ENCODE measurements at places on chromosomes 13 and 19.

- no peak for DNase-seq
Observed at GRCh38 chr13:54248306-54248705, 1219.7 kb downstream of the OLFM4 start.

DNA sequence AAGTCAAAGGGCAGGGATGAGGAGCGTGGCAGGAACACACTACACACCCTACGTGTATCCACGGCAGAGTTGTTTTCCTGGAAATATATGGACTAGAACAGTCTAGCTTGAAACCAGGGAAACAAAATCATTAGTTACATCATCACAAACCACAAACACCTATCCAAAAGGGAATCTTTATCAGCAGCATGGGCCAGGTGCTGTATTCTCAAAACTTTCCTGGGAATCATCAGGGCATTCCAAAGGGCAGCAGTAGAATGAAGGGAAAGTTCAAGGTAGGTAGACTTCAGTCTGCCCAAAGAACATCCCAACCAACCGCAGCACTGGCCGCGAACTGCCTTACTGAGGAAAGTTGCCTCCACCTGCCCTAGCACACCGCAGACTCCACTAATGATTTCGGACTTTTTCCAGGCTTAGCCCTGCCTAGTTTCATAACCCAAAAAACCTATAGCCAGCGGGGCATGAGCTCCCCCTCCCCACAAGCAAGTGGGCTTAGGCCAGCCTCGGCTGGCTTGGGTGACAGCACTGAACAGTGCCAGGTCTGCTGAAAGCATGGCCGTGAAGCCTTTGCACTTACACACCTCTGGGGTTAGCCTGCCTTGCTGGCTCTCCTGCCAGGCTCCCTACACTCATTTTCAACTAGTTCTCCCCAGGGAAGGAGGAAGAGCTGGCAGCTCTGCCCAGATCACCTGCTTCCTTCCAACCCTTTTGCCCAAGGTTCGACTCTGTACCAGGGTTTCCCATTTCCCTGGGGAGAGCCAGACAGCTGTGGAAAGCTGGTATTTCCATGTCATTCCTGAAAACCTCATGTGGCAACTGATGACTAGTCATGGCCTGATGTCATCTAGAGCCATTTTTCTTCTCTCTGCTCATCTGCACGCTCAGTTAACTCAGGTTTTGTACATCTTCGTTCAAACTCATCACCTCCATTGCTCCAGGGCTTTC lies 77.3 kb upstream of the UBAC2 start:
- DNase-seq: no peak

DNA sequence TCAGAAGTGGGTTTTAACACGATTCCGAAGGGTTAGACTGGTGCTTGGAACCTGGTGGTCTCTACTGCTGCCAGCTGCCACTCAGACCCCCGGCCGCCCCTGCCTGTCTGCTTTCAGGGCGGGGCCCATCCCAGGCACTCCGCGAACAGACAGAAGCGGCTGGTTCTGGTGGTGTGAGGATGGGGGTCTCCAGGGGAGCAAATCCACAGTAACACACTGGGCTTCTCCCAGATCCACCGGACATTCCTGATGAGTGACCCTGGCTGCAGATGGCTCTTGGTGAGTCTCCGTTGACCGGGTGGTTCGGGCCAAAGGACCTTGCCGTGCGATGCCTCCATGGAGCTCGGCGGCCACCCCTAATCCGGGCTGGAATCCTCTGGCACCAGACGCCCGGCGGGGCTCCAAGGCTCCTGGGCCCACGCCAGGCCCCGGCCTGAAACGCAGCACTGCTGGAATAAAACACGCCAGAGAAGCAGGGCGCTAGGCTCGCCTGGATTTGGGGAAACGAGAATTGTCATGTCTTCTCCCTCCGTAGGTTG lies 2.1 kb upstream of the PTBP1 start:
- DNase-seq: no peak

- peak; percentile 27 for DNase-seq
Observed at GRCh38 chr19:46351241-46352041, 4.6 kb downstream of the PPP5C start.

GRCh38 chr19:48784527-48784926 lies 26.3 kb downstream of the BCAT2 start:
- no peak for DNase-seq

DNA sequence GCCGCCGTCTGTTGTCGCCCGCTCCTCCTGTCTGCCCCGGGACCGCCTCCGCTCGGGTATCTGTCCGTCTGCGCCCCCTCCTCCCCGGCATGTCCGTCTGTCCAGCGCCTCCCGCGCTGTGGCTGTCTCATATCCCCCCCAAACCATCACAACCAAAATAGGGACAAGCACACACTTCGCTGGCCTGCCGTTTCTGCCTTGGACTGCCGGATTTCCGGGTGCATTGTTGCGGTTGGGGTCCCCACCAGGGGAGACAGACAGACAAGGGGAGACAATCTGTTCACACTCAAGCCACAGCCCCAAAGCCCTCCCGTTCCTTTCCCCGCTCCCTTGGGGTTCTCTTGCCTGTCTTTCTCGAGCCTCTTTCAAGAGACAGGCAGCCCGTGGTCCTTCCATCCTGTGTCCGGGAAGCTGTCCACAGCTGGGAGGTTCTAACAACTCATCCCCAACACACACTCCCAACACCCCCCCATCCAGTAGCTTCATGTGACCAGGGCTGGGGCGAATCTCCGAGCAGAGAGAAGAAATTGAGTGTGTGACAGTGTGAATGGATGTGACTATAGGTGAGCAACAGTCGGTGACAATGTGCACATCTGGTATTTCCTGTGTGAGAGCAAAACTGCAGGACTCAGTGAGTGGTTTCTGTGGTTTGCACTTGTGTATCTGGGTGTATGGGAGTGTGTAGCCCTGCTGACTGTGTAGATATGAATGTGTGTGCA lies 16.5 kb upstream of the FOSB start:
- peak; percentile 53 for DNase-seq

DNA sequence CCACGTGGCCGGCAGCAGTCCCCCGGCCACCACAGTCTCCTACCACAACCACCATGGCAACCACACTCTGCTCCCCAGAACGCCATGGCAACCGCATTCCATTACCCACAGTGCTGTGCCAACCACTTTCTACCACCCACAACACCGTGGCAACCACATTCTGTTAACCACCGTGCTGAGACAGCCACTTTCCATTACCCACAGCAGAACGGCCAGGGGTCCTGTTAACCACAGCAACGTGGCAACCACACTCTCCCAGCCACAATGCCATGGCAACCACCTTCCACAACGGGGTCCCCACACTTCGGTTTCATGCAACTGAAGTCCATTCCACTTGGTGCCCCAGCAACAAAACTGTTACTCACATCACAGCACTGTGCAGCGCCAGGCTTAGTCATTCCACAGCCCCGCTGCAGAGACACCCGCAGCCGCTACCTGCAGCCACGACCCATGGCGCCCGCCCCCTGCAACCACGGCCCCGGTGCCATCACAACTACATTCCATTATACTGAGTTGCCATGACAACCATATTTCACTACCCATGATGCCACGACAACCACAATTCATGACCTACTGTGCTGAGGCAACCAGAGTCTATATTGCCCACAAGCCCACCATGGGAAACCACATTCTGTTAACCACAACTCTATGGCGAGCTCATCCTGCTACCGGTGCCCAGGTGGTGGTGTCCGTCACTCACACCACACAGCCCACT lies 10.0 kb downstream of the DPF1 start:
- DNase-seq: peak; percentile 70

DNA sequence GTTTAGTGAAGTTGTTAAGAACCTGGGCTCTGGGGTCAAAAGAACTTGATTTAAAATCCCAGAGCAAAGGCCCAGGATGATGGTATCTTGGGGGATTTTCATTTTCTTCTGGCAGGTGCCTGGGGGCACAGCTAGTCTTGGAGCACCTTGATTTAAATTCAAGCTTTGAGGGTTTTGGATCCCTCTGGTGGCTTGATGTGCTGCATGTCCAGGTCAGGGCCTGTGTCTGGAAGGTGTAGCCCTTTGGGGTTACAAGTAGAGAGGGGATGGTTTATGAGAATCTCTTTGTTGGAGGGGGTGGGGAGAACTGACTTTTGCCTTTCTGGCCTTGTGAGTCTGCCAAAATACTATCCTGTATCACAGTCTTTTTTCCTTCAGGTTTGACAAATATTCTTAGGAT lies 55.8 kb downstream of the AKAP11 start:
- DNase-seq: peak; percentile 22

- peak; percentile 27 for DNase-seq
Observed at GRCh38 chr13:105918842-105919741, 616.4 kb downstream of the EFNB2 start.

GRCh38 chr19:33129901-33130300 lies 2.0 kb upstream of the WDR88 start:
- DNase-seq: no peak

- no peak for DNase-seq
Observed at GRCh38 chr13:90099847-90100246, 1247.6 kb upstream of the MIR17HG start.

GRCh38 chr13:97235549-97236231 lies 13.6 kb downstream of the MBNL2 start:
- no peak for DNase-seq

DNA sequence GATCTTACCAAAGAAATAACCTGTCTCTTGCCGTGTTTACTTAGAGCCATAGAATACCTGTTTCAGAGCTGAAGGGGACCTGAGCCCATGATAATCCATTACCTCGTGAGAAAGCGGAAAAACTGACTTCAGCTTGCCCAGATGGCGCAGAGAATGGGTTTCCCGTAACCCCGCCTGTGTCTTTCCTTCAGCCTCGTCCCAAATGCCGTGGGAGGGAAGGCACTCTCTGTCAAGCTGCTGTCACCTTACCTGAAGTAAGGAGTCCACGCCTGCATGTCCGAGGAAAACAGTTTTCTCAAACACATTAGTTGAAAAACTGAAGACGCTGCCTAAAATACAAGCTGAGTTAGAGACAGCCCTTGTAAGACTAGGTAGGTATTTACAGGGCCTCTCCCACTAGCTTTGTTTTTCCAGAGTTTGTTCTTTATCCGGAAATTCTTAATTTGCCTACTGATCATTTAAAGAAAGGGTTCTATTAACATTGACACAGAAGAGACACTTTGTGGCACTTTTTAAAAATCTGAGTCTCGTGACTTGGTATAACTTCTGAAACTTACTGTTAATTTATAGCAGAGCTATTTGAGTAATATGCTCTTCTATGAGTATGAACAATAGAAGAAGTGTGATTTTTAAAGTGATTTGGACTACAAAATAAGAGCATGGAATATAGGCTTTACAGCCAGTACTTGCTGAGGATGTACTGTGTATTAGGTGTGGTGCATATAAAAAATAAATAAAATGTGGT lies 1.3 kb upstream of the INTS6 start:
- DNase-seq: peak; percentile 53

- DNase-seq: peak; percentile 65
Observed at GRCh38 chr19:4742723-4743646, 19.3 kb upstream of the DPP9 start.

- DNase-seq: no peak
Observed at GRCh38 chr13:22893777-22894176, 287.0 kb upstream of the SGCG start.

GRCh38 chr19:6518145-6518911 lies 12.5 kb upstream of the TNFSF9 start:
- peak; percentile 16 for DNase-seq

- DNase-seq: no peak
Observed at GRCh38 chr19:11179716-11180297, 17.5 kb downstream of the KANK2 start.

- no peak for DNase-seq
Observed at GRCh38 chr13:105763851-105764250, 771.6 kb downstream of the EFNB2 start.
